ENCODE measurements at places on chromosomes 3 and 15. TPM values are rescaled to one million over a fixed set of nuclear protein-coding genes. Genes with fewer than 3 reads are reported as not detected.

- DNase-seq: no peak
Measured at GRCh38 chr15:69704700-69705099, 252.1 kb downstream of the RPLP1 start.

The PRR23E gene
- polyA plus RNA-seq: not detected

DNA sequence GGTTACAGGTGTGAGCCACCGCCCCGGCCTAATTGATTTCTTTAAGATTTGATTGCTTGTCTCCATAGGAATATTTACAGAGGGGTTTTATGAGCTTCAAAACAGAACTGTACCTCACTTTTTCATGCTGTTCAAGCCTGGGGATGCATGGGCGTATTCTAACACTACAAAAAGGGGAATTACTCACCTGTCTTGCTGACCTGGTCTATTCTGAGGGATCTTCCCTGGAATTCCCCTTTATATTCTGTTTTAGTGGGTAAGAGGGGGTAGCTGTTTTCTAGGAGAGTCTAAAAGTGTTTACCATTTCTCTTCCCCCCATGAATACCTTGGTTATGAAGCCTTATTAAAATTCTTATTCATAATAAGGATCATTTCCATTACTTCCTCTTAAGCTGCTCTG is 48.1 kb downstream of the NME9 start:
- no peak for DNase-seq

The ATP8B4 gene
- polyA plus RNA-seq: 3.6 TPM

The TJP1 gene
- 161 TPM for polyA plus RNA-seq

Data from right renal pelvis (tissue), 4 donors.